WTC11 (cell line): ENCODE measurements at places on chromosomes 2 and 18. TPM values are rescaled to one million over a fixed set of nuclear protein-coding genes. Genes with fewer than 3 reads are reported as not detected.

GRCh38 chr2:191148791-191149190 lies 2.0 kb downstream of the STAT4 start:
- H3K36me3 ChIP-seq, result no peaks in the 10 kb centered on the region
- no peak overlapping the region for H3K27ac ChIP-seq
- peaks cover 8% of the 10 kb centered on the region for H3K4me1 ChIP-seq
- DNase-seq, result no peak

GRCh38 chr2:86500325-86501083 lies 59.3 kb downstream of the KDM3A start:
- H3K36me3 ChIP-seq, result peaks cover 90% of the 10 kb centered on the region
- no peaks in the 10 kb centered on the region; the same call in 1 of the 2 replicates for H3K27me3 ChIP-seq
- DNase-seq, result no peak
- no peak overlapping the region for H3K27ac ChIP-seq

- H3K4me3 ChIP-seq, result no peak overlapping the region
- H3K4me1 ChIP-seq, result peaks cover 43% of the 10 kb centered on the region
- H3K27ac ChIP-seq, result peak overlapping the region; percentile 94; the same call in 1 of the 2 replicates
Observed at GRCh38 chr2:199984755-199985154, 29.4 kb downstream of the MAIP1 start.

DNA sequence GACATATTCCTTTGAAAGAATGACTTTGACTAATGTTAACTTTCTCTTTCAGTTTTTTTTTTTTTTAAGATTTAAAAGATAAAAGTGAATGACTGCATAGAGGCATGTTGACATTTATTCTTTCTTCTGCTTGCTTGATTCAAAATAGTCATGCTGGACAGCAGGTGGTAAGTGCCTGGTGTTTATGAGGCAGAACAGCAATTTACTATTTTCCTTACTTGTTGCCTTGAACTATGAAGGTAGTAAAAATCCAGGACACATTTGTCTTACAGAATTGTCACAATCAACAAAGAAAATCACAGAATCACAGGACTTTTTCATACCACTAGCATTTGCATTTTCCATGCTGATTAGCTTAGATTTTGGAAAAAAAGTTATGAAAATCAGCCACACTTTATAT lies 388.3 kb downstream of the CTNNA2 start:
- H3K4me1 ChIP-seq, result peaks cover 10% of the 10 kb centered on the region
- no peaks in the 10 kb centered on the region for H3K36me3 ChIP-seq
- H3K4me3 ChIP-seq, result no peak overlapping the region
- DNase-seq, result no peak
- H3K27ac ChIP-seq, result no peak overlapping the region
- H3K27me3 ChIP-seq, result no peaks in the 10 kb centered on the region

GRCh38 chr2:140550821-140551220 lies 1580.0 kb downstream of the LRP1B start:
- no peak for DNase-seq
- no peak overlapping the region for H3K4me3 ChIP-seq
- peaks cover 4% of the 10 kb centered on the region; the same call in 1 of the 2 replicates for H3K4me1 ChIP-seq
- H3K27ac ChIP-seq, result no peak overlapping the region

DNA sequence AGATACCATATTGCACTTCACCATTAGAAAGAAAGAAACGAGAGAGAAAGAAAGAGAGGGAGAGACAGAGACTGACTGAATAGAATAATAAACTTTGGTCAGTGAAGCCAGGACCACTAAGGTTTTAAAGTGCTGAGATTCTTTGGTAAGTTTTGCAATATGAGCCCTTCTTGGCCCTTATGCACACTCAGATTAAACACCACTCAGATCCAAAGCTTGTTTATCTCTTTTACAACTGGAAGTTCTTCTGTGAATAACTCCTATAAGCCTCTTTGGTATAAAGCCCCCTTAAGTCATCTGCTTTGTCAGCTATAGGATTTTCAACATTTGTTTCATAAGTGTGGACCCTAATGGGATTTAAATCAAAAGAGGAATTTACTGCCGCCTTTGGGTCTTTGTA lies 40.8 kb downstream of the PID1 start:
- no peak for DNase-seq
- H3K4me1 ChIP-seq, result no peaks in the 10 kb centered on the region
- H3K27me3 ChIP-seq, result no peaks in the 10 kb centered on the region
- H3K4me3 ChIP-seq, result no peak overlapping the region
- no peak overlapping the region for H3K27ac ChIP-seq

DNA sequence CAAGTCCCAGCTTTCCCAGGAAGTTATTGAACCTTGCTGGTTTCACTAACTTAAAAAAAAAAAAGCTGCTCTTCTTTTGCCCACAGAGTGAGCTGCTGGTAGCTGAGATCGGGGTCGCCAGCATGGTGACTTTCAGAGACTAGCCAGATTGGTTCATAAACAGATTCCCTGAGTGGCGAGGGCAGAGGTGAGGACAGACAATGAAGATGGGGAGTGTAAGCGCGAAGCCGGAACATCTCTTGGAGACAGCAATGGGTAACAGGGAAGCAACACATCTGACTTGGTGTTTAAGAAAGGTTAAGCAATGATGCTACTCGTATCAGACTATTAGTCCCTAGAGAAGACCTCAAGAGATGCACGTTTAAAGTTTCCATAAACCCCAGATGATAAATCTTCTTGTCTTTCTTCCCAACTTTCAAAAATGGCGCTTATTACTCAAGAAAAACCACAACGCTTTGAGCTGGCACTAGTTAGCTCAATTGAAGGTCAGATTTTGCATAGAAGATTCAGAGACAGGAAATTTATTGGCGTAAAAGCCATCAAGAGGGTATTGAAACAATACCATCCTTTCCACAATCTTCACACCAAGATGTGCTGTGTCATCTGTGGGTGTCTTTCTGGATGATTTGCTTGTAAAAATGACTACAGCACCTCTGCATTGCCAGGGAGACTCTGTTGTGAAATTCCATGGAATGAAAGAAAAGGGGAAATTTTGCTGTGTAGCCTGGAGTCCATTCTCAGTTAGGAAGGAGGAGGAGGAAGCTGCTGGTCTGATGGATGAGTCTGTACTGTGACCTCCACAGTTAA lies 193.1 kb upstream of the CXCR4 start:
- DNase-seq, result no peak
- no peaks in the 10 kb centered on the region; the same call in 1 of the 2 replicates for H3K27me3 ChIP-seq

GRCh38 chr2:106638580-106638979 lies 151.4 kb downstream of the CD8B2 start:
- no peaks in the 10 kb centered on the region for H3K27me3 ChIP-seq
- H3K4me3 ChIP-seq, result no peak overlapping the region
- H3K36me3 ChIP-seq, result no peaks in the 10 kb centered on the region
- no peak overlapping the region for H3K27ac ChIP-seq
- DNase-seq, result no peak
- H3K4me1 ChIP-seq, result no peaks in the 10 kb centered on the region

GRCh38 chr2:203786549-203787351 lies 80.3 kb downstream of the CD28 start:
- H3K4me1 ChIP-seq, result peaks cover 17% of the 10 kb centered on the region
- H3K36me3 ChIP-seq, result peaks cover 3% of the 10 kb centered on the region; the same call in 1 of the 2 replicates
- H3K4me3 ChIP-seq, result no peak overlapping the region
- no peak overlapping the region for H3K27ac ChIP-seq
- no peak for DNase-seq

DNA sequence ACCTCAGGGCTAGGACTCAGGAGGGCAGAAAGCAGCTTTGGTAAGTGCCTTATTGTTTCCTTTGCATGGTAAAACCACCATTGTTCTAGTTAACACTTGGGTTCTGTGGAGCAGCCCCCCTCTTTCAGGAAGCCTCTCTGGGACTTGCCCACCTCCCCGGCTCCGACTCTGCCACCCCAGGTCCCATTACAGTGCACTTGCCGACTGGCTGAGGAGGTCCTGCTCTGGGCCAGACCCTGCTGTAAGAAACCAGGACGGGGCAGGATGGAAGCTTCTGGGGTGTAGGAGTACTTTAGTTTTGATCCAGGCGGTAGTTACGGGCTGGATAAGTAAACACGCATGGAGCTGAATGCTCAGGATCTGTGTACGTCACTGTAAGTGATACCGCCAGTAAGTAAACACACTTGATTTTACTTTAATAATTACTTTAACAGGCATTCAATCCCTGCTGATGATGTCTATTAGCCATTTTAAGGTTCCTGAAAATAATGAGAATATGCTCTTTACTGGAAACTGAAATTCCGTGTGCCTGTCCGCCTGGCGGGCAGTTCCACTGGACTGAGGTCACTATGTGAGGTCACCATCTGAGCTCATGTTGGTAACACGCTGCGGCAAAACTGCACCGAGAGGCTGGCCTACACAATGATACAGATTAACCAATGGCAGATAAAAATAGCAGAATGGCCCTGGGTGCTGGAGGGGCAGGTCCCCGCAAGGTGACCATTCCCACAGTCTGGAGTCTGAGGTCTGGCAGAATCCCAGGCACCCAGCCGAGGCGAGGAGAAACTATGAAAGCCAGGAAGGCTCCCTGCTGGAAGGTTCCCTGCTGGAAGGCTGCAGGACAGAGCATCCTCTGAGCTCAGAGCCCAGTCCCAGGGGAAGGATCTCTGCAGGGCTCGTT lies 25.2 kb downstream of the HS1BP3 start:
- H3K27ac ChIP-seq, result 0 out of 2 replicates have a peak overlapping the region, but pooled peaks have one; percentile 30
- DNase-seq, result no peak
- no peak overlapping the region for H3K4me3 ChIP-seq
- no peaks in the 10 kb centered on the region for H3K36me3 ChIP-seq
- no peaks in the 10 kb centered on the region for H3K4me1 ChIP-seq
- no peaks in the 10 kb centered on the region for H3K27me3 ChIP-seq

The LYG2 gene
- total RNA-seq, result 0.25 TPM in 1 of 3 replicates, not detected in the others

The OSR1 gene
- total RNA-seq, result 0.22 to 0.55 TPM (median 0.27 TPM) in 3 replicates

The KLHL14 gene
- total RNA-seq, result 3.9 to 4.8 TPM (median 4.3 TPM) in 3 replicates

The NYAP2 gene
- not detected in 3 replicates for total RNA-seq

The OTX1 gene
- 0.90 to 1.6 TPM (median 1.2 TPM) in 3 replicates for total RNA-seq

The MTLN gene
- 42.2 to 50.5 TPM (median 44.1 TPM) in 3 replicates for total RNA-seq

The EFHD1 gene
- 5.4 to 6.8 TPM (median 6.1 TPM) in 3 replicates for total RNA-seq
